ENCODE measurements at places on chromosomes 2 and 18.
A peak's percentile ranks its signal among the peaks of the same experiment; 100 is the strongest.

DNA sequence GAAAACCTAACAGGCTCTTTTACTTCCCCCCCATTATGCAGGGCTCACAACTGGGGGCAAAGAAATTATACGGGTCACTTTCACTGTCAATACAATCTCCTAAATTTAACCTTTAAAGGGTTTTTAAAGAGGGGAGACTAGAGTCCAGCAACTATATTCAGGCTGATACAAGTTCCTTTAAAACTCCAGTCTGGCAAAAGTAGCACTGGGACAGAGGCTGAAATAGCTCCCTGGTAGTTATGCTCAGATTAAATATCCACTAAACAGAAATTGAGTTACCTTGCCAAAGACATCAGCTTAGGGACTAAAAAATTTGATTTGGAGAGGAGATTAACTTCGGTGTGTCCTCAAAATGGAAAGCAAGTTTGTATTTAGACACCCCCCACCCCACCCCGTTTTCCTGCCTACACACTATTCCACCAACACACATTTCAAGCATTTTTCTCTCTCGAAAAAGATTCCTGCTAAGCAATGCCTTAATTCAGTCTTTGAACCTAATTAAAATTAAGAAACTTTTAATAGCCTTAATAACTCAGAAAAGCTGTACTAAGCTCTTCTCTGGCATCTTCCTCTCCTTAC lies 127.2 kb downstream of the OSBPL1A start:
- DNase-seq: no peak

DNA sequence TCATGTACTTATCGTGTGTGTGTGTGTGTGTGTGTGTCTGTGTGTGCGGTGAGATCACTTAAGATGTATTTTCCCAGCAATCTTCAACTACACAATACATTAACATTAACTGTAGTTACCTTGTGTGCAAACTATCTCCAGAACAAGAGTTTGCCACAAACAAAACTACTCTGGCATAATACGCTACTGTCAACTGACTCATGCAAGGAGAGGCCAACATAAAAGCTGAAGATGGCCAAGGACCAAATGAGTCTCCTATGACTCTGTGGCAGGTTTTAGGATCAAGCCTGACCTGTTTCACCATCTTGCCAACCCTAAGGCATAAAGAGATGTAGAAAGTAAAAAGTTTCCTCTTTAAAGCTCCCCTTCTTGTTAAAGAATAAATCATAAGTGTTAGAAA lies 20.1 kb downstream of the CYB5A start:
- no peak for DNase-seq

GRCh38 chr2:53455094-53455493 lies 312.5 kb upstream of the CHAC2 start:
- no peak for DNase-seq

GRCh38 chr2:232325324-232326273 lies 53.0 kb upstream of the ALPP start:
- peak; percentile 50 for DNase-seq

- no peak for DNase-seq
These were observed 164.8 kb downstream of the MYO5B start for GRCh38 chr18:50030146-50030545.

GRCh38 chr2:64311948-64312621 lies 141.9 kb upstream of the LGALSL start:
- no peak for DNase-seq

GRCh38 chr18:76410660-76411417 lies 84.2 kb downstream of the ZNF516 start:
- peak; percentile 39 for DNase-seq

DNA sequence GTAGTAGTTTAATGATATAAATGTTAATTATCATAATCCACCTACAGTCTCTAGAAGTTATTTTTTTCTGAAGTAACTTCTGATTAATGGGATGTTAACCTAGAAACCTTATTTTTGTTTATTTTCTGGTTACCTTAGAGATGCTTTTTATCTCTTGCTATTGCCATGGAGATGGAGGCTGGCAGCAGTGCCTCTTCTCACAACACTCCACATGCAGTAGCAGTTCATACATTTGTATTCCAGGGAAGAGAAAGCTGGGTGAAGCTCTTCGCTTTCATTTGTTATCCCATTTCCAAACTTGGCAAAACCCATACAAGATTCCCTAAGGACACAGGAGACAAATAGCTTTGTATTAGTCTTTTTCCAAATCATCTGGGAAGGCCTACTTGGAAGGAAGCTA lies 1794.1 kb upstream of the LRRTM1 start:
- DNase-seq: no peak

DNA sequence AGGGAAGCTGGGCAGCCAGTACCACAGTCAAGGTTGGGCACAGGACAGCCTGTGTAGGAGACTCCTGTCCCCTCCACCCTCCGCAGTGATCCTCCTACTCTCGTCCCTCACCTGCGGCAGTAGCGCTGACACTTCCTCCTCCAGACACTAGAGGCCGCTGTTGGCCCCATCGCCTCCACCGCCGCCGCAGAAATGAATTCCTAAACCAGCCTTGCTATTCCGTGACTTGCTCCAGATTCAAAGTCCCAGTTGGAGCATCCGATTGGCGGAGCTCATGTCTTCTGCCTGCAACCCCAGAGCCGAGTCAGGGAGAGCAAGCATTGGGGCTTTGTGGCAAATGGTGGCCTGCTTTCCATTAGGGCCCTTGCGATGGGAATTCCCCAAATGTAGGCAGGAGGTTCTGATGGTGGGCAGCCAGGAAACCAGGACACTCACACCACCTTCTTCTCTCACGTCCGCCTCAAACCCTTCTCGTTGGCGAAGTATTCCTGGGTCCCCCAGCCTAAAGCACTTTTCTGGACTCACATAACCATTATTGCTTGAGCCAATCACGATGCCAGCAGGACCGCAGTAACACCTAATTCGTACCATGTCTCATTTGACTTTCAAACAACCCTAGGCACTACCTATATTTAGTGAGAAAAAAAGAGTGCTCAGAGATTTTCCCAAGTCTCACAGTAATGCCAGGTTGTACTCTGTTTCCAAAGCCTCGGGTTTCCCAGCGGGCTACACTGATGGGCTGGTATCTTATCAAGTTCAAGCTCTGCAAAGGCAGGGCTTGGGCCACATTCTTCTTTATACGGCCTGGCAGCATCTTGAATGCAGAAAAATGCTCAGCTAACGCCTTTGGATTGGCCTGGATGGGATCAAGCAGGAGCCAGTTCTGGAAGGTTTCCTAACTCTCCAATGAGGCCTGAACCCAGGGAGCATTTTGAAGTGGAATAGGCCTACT lies 1.2 kb upstream of the DNAJB2 start:
- DNase-seq: peak; percentile 80

DNA sequence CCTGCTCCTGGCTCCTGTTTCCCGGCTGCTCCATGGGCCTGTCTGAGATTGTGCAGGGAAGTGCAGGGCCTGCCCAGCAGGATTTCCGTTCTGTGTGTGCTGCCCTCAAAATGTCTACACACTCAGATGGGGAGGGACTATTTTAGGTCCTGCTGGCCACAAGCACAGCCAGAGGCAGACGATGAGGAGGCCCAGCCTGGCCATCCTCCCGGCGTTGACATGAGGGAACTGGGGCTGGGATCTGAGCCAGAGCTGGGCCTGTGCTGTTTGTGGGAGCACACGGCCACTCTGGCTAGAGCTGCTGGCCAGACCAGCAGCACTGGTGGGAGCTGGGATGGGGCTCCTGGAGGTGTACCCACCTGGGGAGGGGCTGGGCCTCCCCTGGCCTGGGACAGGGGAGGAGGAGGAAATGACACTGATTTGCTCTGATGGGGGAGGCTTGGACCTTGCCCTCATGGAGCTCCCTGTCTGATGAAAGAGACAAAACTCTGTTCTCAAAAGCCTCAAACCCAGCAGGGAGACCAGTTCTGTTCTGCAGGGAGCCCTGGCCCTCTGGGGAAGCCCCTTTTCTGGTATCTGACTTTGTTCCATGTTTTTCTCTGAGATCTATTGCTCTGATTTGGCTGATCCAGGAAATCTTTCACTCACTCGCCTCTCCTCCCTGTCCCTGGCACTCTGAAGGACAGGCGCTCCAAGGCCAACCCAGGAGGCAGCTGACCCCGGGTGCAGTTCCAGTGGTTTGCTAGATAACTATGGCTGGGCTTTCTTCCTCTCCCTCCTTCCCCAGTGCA lies 161.8 kb downstream of the DYSF start:
- no peak for DNase-seq

- no peak for DNase-seq
These were observed 2.2 kb downstream of the KLHL29 start for GRCh38 chr2:23387221-23387550.

DNA sequence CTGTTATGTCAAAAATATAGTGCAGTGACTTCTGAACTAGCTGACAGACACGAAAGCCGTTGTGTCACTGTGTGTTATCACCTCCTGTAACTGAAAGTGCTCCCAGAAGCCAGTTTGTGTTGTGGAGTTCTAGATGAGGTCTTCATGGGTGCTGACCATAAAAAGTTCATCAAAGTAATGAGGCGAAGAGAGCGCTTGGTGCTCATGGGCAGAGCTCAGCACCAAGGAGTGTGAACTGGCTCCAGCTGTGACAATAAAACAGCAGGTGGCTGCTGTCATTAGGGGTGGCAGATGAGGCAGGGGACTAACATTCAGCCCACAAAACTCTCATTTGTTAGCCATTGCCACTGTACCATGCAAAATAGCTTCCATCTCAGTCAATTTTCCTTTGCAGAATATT lies 151.1 kb downstream of the ZNF407 start:
- no peak for DNase-seq

DNA sequence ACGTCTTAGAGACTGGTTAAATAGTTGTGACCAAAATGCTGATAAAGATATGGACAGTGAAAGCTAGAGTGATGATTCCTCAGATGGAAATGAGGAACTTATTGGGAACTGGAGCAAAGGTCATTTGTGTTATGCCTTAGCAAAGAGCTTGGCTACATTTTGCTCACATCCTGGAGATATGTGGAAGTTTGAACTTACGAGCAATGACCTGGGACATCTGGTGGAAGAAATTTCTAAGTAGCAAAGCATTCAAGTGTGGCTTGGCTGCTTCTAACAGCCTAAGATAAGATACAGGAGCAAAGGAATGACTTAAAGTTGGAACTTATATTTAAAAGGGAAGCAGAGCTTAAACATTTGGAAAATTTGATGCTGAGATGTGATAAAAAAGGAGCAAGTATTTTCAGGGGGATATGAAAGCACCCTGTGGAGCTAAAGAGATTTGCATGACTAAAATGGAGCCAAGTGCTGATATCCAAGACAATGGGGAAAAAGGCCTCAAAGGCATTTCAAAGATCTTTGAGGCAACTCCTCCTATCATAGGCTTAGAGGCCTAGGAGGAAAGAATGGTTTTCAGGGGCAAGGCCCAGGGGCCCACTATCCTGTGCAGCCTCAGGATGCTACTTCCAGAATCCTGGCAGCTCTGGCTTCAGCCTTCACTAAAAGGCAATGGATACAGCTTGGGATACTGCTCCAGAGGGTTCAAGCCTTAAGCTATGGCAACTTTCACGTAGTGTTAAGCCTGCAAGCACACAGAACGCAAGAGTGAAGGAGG lies 124.1 kb upstream of the KLHL14 start:
- DNase-seq: no peak

DNA sequence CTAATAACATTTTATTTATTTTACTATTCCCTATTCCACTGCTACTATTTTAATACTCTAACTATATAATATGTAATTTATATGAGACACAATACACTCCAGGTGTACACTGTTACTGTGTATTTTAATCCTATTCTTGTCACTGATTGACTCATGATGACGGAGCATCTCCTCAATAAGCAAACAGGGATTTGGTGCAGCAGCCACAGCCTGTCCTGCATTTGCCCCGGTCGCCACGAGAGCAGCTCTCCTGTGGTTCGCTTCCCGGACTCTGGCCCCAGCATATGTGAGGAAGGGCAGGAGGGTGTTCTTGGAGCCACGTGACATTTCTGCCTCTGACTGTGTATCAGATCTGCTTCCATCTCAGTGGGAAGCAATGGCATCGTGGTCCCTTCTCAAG lies 74.1 kb upstream of the PXDN start:
- DNase-seq: no peak

DNA sequence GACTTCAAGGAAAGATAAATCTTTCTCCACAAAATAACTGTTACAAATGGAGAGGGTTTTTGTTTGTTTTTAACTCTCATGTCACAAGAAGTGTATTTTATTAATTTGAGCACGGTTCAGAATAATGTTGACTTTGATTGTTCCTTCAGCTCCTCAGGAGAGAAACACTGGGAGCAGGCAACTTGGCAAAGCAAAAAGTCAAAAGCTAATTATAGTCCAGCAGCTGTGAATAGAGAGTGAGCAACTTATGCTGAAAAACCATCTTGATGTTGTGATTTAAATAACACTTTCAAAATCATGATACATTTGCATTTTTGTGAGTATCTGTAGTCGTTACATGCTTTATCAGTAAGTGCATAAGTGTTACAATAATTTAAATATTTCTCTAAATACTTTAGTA lies 37.5 kb upstream of the TTN start:
- no peak for DNase-seq

DNA sequence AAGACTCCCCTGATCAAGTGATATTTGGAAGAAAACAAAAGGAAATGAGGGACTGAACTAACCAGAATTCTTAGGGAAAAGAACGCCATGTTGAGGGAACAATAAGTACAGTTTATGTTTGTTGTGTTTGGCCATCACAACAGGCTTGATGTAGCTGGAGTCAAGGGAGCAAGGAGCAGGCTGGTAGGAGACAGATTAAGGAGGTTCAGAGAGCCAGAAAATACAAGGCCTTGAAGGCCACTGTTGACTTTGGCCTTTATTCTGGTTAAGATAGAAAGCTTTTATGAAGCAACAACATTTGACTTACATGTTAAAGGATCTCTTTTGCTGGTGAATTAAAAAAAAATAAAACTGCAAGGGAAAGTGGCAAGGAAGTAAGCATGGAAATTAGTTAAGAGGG lies 754.1 kb upstream of the SLC8A1 start:
- DNase-seq: no peak

DNA sequence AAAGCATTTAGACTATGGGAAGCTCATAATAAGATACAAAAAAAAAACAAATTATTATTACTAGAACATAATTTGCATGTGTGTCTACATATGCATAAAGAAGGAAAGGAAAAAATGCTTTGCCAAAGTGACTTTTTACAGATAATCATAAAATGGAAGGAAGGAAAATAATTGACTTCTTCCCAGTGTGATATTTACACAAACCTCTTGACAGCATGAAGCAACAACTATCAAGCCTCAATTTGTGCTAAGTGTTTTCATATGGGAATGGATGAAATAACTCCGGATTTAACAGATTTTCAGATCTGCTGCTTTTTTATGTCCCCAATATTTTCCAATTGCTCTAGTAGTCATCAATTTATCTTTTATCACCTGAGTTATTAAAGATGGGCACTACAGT lies 275.9 kb upstream of the REG3G start:
- DNase-seq: no peak

DNA sequence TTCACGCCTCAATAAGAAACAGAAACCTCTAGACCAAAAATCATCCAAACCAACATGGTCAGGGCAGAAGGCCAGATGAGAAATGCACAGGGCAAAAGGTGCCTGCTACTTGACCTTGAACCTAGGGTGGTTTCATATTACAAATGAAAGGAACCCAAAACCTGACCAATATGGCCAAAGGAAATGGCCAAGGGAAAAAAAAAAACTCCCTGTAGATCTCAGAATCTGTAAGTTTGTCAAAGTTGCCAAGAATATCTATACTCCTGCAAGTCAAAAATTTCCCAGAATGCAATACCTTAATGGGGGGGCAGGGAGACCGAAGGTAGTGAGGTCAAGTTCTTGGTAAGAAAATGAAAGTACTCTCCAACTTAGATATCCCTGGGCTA lies 47.2 kb downstream of the HIBCH start:
- no peak for DNase-seq
